ENCODE measurements at places on chromosomes 7 and 10. TPM values are rescaled to one million over a fixed set of nuclear protein-coding genes. Genes with fewer than 3 reads are reported as not detected.

BAMBI gene
- 10.6 TPM for total RNA-seq

CCDC136 gene
- total RNA-seq = 0.59 TPM

- H3K36me3 ChIP-seq = no peaks in the 10 kb centered on the region
- H3K4me3 ChIP-seq = no peak overlapping the region
- DNase-seq = no peak
- H3K27ac ChIP-seq = no peak overlapping the region
These were observed 4.2 kb downstream of the ANLN start for GRCh38 chr7:36393826-36394225.

DNA sequence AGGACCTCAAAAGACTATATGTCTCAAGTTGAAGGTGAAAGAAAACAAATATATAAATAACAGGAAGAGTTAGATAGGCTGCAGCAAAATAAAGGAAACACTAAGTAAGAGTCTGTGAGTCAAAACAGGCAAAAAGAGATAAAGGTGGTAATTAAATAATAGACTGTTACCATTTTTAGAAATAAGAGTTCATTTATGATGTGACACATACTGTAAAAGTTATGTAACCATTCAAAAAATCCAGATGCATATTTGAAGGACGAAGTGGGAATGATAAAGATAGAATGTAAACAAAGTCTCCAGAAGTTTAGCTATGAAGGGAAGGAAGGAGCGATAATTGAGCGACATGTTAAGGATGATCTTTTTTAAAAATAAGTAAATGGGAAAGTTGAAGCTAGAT, 50.5 kb downstream of the HECTD2 start:
- no peaks in the 10 kb centered on the region for H3K36me3 ChIP-seq
- no peak overlapping the region for H3K4me3 ChIP-seq
- H3K4me1 ChIP-seq = no peaks in the 10 kb centered on the region
- H3K27me3 ChIP-seq = no peaks in the 10 kb centered on the region

ANKRD16 gene
- 3.6 TPM for total RNA-seq

DNA sequence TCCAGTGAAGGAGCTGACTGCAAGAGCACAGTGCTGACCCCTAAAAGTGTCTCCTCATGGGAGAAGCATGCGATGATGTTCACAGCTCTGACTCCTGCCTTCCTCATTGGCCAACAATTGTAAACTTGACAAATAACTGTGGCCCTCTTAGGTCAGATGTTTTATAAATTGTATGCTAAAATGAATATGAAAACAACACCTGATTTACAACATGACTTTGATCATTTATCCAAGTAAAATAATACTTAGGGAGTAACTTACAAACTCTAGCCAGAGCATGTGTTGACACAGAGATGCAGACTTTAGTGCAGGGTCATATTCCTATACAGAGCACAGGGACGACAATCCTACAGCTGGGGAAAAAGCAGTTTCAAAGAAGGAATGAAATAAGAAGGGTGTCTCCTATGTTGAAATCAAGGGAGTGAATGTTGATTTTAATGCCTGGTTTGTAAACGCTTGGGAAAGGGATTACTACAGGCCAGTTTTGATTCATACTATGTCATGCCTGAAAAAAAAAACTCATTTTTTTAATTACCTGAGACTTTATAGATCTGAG, 391.4 kb upstream of the AKR1E2 start:
- H3K4me1 ChIP-seq = no peaks in the 10 kb centered on the region
- H3K27me3 ChIP-seq = no peaks in the 10 kb centered on the region
- no peak overlapping the region for H3K4me3 ChIP-seq
- H3K36me3 ChIP-seq = no peaks in the 10 kb centered on the region
- no peak for DNase-seq
- H3K27ac ChIP-seq = no peak overlapping the region

HMX2 gene
- not detected for total RNA-seq

GRCh38 chr10:113020838-113021237, 70.8 kb downstream of the TCF7L2 start:
- no peak overlapping the region for H3K4me3 ChIP-seq
- H3K27ac ChIP-seq = peak overlapping the region; percentile 97
- DNase-seq = no peak
- no peaks in the 10 kb centered on the region for H3K36me3 ChIP-seq
- no peaks in the 10 kb centered on the region for H3K27me3 ChIP-seq

DNA sequence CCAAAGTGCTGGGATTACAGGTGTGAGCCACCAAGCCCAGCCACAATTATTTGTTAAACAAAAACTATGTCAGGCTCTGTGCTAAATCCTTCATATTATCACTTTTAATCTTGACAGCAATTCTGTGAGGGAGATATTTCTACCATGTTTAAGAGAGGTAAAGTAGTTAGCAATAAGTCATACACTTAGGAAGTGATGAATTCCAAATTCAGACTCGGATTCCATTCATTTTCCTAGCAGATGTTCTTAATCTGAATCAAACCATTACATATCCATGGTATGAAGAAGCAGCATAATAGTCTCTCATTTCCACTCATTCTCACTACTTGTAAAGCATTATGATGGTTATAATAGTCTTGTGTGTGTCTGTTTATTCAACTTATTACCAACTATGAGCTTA, 2.9 kb upstream of the CD36 start:
- H3K27ac ChIP-seq = no peak overlapping the region
- H3K4me3 ChIP-seq = no peak overlapping the region
- no peaks in the 10 kb centered on the region for H3K36me3 ChIP-seq
- H3K4me1 ChIP-seq = peaks cover 13% of the 10 kb centered on the region
- no peaks in the 10 kb centered on the region for H3K27me3 ChIP-seq

- no peak overlapping the region for H3K4me3 ChIP-seq
- H3K27ac ChIP-seq = no peak overlapping the region
- DNase-seq = no peak
These were observed 23.6 kb upstream of the ZNF37A start for GRCh38 chr10:38070501-38070900.

- no peak overlapping the region for H3K4me3 ChIP-seq
- H3K27me3 ChIP-seq = no peaks in the 10 kb centered on the region
- peaks cover 25% of the 10 kb centered on the region for H3K36me3 ChIP-seq
- H3K4me1 ChIP-seq = no peaks in the 10 kb centered on the region
- H3K27ac ChIP-seq = no peak overlapping the region
- DNase-seq = no peak
These were observed 45.2 kb downstream of the NSUN6 start for GRCh38 chr10:18606051-18606695.

- H3K4me3 ChIP-seq = peak overlapping the region; percentile 55
- peaks cover 19% of the 10 kb centered on the region for H3K4me1 ChIP-seq
- H3K27ac ChIP-seq = no peak overlapping the region
- peaks cover 5% of the 10 kb centered on the region for H3K27me3 ChIP-seq
- H3K36me3 ChIP-seq = no peaks in the 10 kb centered on the region
These were observed 1.3 kb downstream of the INSYN2A start for GRCh38 chr10:127195041-127195506.

DNA sequence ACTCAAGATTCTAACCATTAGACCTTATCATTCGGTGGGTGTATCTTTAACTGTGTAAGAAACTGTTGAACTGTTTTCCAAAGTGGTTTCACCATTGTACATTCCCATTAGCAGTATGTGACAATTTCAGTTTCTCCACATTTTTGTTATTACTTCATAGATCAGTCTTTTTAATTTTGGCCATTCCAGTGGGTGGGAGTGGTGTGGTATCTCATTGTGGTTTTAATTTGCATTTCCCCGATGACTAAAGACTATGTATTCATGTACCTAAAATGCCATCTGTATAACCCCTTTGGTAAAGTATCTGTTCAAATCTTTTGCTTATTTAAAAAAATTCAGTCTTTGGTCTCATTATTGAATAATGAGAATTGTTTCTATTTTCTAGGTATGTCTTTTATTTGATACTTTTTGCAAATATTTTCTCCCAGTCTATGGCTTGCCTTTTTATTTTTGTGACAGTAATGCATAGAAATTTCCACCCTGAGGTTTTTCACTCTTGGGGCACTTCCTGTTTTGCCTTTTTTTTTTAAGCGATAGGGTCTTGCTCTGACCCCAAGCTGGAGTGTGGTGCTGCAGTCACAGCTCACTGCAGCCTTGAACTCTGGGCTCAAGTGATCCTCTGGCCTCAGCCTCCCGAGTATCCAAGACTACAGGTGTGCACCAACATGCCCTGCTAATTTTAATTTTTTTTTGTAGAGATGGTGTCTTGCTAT, 141.1 kb upstream of the ITGB1 start:
- H3K36me3 ChIP-seq = no peaks in the 10 kb centered on the region
- H3K4me3 ChIP-seq = no peak overlapping the region
- H3K27me3 ChIP-seq = no peaks in the 10 kb centered on the region
- H3K27ac ChIP-seq = no peak overlapping the region

DNA sequence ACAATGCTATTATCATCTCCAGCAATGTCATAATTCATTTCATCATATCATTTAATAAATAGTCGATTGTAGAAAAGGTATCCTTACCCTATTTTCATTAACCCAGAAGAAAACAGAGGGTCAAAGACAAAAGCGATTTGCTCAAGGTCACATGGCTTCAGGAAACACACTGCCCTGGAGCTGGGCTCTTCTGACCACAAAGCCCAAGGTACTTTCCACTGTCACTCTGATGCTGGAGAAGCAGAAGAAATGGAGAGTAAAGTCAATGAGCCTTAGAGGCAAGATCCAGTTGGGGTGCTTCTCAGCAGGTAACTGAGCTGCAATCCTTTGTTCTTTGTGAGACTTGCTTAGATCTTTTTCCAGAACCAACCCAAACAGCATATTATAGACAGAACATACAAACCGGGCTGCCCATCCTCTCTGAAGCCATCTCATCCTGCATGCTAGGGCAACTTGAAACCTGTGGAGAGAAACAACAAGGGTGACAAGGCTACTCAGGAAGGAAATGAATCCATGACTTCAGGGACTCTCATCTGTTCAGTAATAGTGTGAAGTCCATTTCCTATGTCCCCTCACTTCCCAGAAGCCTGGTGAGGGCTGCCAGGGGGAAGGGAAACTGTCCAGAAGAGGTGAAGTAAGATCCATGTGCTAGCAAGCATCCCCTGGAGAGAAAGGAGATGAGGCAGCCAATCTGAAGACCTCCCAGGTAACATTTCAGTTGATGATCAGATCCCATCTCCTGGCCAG, 148.6 kb upstream of the SVIL start:
- H3K4me1 ChIP-seq = no peaks in the 10 kb centered on the region
- H3K27me3 ChIP-seq = no peaks in the 10 kb centered on the region
- no peak overlapping the region for H3K4me3 ChIP-seq
- H3K27ac ChIP-seq = no peak overlapping the region
- DNase-seq = no peak

GRCh38 chr7:5526100-5526905, 102.7 kb upstream of the TNRC18 start:
- H3K4me1 ChIP-seq = peaks cover 18% of the 10 kb centered on the region
- H3K27me3 ChIP-seq = no peaks in the 10 kb centered on the region
- peak overlapping the region; percentile 91 for H3K27ac ChIP-seq
- peaks cover 27% of the 10 kb centered on the region for H3K36me3 ChIP-seq
- DNase-seq = no peak

ANKRD61 gene
- total RNA-seq = not detected
